ENCODE measurements at places on chromosomes 2 and 18. TPM values are rescaled to one million over a fixed set of nuclear protein-coding genes. Genes with fewer than 3 reads are reported as not detected.

FOXI3 gene
- not detected for total RNA-seq

DNAH6 gene
- not detected for total RNA-seq

NPPC gene
- total RNA-seq, result 0.22 TPM

HMSD gene
- 0.54 TPM for total RNA-seq

ALPP gene
- total RNA-seq, result 0.35 TPM
